ENCODE measurements at places on chromosomes 12 and 14. TPM values are rescaled to one million over a fixed set of nuclear protein-coding genes. Genes with fewer than 3 reads are reported as not detected.

Gene PLA2G1B
- not detected for total RNA-seq

Gene SLC7A8
- total RNA-seq = 1.5 TPM

Gene MYL2
- not detected for total RNA-seq

Gene GNG2
- total RNA-seq = 0.64 TPM

Gene ITPK1
- 84.7 TPM for total RNA-seq

Gene NAV3
- total RNA-seq = 7.1 TPM

Gene RNASE7
- total RNA-seq = 11.8 TPM

Gene OR6C3
- total RNA-seq = not detected

Gene CFAP73
- not detected for total RNA-seq

Gene FIGNL2
- not detected for total RNA-seq

Gene EPYC
- total RNA-seq = not detected

Gene TRIM9
- total RNA-seq = 0.19 TPM

Gene AKAP5
- 0.14 TPM for total RNA-seq

Gene USP44
- total RNA-seq = not detected

Gene RGS6
- total RNA-seq = not detected

Gene KLHL33
- 0.14 TPM for total RNA-seq

Gene MANSC4
- not detected for total RNA-seq

Data from MCF 10A (cell line).